Stimulated activated CD4-positive, alpha-beta T cell treated with anti-CD3 and anti-CD28 coated beads, Interleukin-2, amount 100 ng/mL, for 48 hours (primary cell): ENCODE measurements at places on chromosomes 11 and 22.

- no peak for DNase-seq
Measured at GRCh38 chr11:111937844-111938243, 701 bp downstream of the DIXDC1 start.

GRCh38 chr22:44191036-44191454 is 10.3 kb downstream of the PARVG start:
- DNase-seq: peak; percentile 23

- no peak for DNase-seq
Measured at GRCh38 chr22:39270280-39270679, 25.5 kb upstream of the PDGFB start.

DNA sequence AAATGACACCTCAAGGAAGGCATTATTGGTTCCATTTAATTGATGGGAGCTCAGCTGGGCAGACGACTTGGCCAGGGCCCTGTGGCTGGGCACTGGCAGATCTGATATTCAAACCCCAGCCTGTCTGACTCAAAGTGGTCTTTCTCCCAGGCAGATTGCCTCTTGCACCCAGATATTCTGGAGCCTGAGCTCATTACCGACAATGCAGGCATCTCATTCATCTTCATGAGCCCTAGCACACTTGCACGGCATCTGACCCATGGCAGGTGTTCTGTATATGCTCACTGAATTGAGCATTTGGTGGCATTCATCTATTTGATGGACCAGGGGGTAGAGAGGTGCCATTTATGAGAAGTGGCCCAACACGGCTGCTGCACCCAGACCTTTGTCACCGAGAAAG is 193.1 kb downstream of the DSCAML1 start:
- no peak for DNase-seq

GRCh38 chr11:17878743-17879142 is 134.1 kb downstream of the SERGEF start:
- no peak for DNase-seq

DNA sequence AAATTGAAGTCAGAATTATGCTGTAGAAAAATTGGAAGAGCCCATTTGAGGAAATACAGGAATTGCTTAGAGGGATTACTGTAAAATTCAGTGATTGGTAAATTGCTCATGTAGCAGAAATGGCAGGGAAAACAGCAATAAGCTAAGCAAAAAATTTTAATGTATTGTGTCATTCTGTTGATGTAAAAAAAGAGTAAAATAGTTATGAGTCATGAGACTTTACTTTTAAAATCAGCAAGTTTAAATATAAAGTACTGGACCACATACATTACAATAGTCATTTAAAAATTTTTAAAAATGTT is 10.4 kb downstream of the PDHX start:
- DNase-seq: no peak

DNA sequence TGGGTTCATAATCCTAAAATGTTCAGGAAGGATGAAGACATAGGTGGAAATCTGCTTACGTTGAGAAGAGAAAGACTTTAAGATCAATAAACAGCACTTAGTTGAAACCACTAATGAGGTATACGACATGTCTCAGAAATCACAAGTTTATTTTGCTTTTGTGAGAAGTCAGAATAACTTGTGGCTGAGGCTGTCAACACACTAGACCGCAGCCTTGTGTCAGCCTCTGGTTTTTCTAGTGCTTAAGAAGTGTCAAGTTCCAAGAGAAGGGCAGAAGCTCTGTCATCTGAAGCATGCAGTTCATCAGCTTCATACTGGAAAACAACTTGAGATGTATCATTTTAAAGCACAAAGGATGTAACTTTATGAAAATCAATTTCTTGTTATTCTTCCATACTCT is 420.9 kb downstream of the METTL15 start:
- no peak for DNase-seq
